ENCODE measurements at places on chromosomes 12 and 14. TPM values are rescaled to one million over a fixed set of nuclear protein-coding genes. Genes with fewer than 3 reads are reported as not detected.

DNA sequence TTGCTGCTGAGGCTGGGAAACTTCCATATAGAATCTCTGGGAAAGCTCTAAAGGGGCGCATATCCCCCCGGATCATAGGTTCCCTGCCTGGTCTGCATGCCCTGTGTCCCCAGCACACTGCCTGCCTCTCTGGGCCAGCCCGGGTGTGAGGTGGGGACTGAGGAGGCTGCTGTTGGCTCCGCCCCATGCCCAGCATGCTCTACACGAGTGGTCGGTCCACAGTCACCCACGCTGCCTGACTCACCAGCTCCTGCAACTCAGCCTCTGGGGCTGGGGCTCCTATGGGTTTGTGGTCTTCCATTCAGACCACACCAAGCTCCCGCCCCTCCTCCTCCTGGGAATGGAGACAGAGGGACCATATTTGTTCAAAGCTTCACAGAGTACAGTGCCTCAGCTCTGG is 88.5 kb upstream of the ANO2 start:
- no peaks in the 10 kb centered on the region for H3K27me3 ChIP-seq
- H3K27ac ChIP-seq, result no peak overlapping the region
- no peak overlapping the region for H3K4me3 ChIP-seq
- H3K36me3 ChIP-seq, result no peaks in the 10 kb centered on the region
- DNase-seq, result peak; percentile 58

DNA sequence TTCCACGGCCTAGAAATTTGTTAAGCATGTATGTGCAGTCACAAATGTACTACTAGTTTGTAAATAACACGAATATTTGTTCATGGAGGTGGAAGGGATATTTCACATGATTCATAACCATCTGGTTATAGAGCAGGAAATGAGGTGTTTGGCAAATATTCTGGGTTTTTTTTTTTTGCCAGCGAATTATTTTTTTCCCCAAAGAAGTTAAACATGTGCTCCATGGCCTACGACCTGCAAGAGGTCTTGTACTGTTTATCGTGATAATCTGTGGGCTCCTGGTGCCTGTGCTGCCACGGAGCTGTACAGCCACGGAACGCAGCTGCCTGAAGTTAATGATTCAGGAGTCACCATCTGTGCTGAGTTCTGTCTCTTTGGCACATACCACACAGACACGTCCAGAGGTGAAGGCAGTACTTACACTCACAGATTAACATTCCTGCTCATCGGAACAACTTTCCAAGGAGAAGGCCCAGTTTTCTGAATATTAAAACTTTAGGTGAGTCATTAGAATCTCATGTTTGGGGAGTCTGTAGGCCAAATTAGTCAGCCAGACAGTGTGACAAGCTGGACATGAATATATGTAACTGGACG is 156.3 kb downstream of the TMX1 start:
- peak; percentile 78 for DNase-seq
- no peak overlapping the region for H3K4me3 ChIP-seq
- H3K27me3 ChIP-seq, result no peaks in the 10 kb centered on the region
- H3K4me1 ChIP-seq, result peaks cover 54% of the 10 kb centered on the region

The ZNF26 gene
- 1.8 TPM for polyA plus RNA-seq

The HCAR2 gene
- 0.98 TPM for polyA plus RNA-seq

The CLEC2D gene
- 24.0 TPM for polyA plus RNA-seq
